ENCODE measurements at places on chromosomes 11 and 22.

DNA sequence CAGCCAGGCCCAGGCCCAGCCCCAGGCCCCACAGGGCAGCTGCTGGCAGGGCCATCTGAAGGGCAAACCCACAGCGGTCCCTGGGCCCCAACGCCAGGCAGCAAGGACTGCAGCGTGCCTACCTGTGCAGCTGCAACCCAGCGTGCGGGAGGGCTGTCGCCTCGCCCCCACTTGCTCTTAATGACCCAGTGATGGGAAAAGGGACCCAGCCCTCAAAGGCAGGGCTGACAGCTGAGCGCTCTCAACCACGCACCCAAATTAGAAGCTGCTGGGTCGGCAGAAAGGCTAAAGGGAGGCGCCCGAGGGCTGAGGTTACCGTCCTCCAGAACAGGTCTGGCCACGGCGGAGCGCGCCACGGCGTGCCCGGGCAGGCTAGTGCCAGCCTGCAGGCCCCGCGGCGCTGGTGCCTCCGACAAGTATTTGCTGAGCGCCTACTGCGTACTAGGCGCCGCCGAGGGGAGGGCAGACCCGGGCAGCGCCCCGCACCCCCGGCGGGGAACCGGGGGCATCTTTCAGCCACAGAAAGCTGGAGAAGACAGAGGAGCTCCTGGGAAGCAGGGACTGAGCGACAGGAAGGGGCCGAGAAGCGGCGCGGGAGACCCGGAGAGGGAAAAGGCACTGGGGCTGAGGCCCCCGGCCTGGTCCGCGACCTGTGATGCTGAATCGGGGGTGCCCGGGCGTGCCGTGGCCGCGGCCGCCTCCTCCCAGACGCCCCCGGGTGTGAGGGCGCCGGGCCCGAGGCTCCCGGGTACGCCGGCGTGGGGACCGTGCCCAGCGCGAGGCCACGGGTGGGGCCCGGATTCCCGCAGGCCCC lies 773 bp downstream of the HRAS start:
- peak; percentile 25 for DNase-seq

DNA sequence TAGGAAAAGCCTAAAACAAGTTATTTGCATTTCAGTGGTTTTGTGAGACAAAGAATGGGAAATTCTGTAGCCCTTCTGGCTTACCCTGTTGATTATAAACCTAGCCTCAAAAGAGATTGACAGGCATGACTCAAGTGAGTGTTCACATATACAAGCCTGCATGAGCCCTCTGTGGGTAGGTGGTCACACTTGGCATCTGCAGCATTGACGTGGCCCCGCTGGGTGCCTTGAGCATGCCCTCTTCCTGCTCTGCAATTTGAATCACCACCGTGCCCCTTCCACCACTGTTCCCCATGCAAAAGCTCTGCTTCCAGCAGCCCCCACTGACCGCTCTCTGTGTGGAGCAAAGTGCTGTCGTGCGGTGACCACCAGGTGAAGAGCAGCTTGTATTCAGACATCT lies 21.0 kb upstream of the ADSL start:
- no peak for DNase-seq

GRCh38 chr11:32829157-32829679 lies 509 bp upstream of the PRRG4 start:
- no peak for DNase-seq

DNA sequence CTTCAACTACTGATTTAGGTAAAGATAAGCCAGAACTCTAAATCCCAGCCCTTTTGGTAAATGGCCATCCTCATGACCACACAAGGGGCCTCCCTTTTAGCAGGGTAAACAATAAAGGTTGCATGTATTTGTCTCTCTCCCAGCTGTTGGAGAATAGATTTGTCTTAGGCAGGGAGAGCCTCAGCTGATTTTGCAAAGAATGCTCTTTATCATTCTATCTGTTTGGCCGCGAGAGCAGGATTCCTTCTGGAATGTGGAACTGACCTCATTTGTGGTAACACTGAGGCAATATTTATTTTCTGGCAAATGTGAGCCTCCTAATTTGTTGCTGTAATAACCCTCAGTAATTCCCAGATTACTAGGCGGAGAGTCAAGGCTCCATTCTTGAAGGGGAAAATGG lies 15.3 kb downstream of the PTS start:
- DNase-seq: peak; percentile 52

GRCh38 chr11:19076744-19077589 lies 16.4 kb upstream of the MRGPRX2 start:
- no peak for DNase-seq

- no peak for DNase-seq
These were observed 30.6 kb upstream of the RFPL3 start for GRCh38 chr22:32327066-32327465.

- no peak for DNase-seq
These were observed 14.5 kb downstream of the SLC35F2 start for GRCh38 chr11:107844041-107844440.

DNA sequence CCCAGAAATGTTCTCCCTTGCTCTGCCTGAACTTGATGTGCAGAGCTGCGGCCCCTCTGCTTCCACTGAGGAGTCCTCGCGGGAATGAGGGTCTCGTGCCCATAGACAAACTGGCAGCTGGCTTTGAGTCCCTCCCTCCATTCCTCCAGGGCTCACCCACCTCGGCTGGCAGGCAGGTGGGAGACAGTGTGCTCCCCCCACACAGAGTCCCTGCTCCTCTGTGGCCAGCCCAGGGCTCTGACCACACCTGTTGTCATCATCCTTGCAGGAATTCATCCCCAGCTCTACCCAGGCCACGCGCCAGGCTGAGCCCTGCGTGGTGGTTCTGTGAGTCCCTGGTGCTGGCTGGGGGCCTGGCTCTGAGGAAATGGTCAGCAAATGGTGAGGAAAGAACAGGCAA lies 521.9 kb downstream of the TBC1D22A start:
- DNase-seq: no peak

DNA sequence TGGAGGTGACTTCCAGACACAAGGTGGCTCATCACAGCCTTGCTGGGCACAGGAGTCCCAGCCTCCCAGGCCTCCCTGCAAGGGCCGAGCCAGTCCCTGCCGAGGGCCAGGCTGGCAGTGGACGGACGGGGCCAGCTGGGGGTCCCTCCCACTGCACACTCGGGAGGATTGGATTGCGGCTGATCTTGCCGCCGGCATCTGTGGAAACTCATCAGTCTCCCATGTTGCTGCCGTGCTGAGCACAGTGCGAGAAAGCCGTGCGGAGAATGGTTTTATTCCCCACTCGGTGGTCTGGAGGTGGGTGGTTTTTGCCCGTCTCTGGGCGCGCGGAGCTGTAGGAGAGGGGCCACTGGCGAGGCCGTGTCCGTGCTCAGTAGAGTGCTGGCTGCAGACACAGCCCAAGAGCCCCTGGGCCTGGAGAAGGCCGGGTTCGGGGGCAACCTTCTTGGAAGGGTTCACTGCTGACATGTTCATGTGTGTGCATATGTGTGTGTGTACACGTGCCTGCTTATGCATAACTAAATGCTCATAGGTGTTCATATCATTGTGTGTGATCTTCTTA lies 1246.4 kb downstream of the BRD1 start:
- no peak for DNase-seq

DNA sequence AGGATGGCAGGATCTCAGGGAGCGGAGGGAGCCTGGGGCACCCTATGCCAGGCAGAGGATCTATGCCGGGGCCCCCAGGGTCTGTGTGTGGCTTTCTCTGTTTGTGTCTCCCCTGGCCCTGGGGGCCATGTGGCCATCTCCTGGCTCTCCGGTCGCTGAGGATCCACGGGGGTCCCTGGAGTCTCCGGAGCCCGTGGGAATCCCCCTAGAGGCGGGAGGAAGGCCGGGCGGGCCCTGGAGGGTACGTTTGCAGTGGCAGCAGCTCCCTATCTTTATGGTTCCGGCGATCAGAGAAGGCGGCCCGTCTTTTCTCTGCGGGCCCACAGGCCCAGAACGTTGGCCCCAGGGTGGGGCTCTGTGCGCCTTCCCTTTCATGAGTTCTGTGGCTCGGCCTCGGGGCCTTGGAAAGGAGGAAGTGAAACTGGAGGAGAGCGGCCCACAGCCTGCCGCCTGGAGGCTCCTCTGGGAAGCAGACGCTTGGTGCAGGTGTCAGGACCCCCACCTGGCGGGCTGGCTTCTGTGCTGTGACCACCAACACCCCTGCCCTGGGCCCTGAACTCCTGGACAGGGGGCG lies 82.1 kb downstream of the KCNQ1 start:
- no peak for DNase-seq

GRCh38 chr11:22194306-22194705 lies 1.4 kb downstream of the ANO5 start:
- DNase-seq: no peak

GRCh38 chr22:39176143-39176713 lies 23.7 kb upstream of the CBX7 start:
- no peak for DNase-seq

- DNase-seq: no peak
These were observed 5.6 kb downstream of the LUZP2 start for GRCh38 chr11:24502425-24502824.

GRCh38 chr11:94581926-94582325 lies 14.8 kb downstream of the PIWIL4 start:
- no peak for DNase-seq

GRCh38 chr11:95102733-95103132 lies 13.1 kb downstream of the ENDOD1 start:
- no peak for DNase-seq

- DNase-seq: no peak
These were observed 18.0 kb upstream of the RAB38 start for GRCh38 chr11:88193278-88193677.

- DNase-seq: peak; percentile 11
These were observed 788.8 kb upstream of the FAT3 start for GRCh38 chr11:91435694-91436395.

DNA sequence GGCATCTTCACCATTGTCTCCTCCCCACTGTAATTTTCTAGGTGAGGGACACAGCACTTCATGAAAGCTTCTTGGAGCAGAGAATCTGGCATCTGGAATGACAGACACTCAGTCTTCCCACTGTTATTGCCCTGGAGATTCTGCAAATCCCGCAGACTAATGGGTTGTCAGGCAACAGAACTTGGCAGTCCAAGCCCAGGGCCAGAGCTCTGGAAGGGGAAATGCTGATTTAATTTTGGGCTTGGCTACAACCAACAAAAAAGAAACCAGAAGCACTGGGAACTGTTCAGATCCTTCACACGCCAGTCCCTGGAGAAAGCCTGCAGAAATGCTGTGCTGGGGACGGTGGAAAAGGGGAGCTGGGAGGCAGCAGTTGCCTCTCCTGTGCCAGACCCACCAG lies 71.5 kb upstream of the BID start:
- DNase-seq: no peak

DNA sequence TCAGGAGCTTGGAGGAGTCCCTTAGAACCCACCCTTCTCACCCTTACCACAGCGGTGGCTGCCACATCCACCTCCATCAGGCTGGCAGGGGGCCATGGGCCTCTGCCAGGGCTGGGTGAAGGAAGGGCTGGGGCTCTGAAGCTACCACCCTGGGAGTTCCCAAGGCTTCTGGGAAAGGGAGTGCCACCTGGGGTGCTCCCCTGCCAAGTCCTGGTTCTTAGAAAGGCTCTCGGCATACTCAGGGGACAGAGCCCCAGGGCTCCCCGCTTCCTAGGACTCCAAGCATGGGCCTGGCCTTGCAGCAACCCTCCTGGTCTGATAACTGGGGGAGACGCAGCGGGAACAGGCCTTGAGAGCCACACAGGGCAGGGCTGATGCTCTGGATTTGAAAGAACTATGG lies 438 bp upstream of the PLA2G3 start:
- no peak for DNase-seq

DNA sequence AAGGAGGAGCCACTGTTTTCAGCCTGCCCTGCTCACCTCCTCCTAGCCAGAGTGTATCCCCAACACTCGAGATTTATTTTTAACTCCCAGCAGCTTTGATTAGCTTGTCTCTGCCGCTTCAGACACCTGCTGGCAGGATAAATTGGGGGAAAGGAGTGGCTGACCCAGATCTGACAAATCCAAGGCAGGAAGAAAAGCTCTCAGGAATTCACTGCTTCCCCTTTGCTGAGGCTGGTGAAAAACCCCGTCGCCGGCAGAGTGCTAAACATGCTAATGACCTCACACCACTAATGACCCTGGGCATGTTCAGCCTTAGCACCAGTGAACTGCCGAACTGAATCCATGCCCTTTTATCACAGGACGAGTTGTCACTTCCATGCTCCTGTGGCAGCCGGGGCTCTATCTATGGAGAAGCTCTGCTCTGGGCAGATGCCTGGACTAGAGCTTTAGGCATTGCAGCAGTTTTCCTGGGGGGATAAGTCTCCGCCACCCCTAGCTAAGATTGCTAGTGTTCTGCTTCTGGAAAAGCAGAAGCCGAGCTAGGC lies 52.2 kb downstream of the FEZ1 start:
- DNase-seq: no peak

DNA sequence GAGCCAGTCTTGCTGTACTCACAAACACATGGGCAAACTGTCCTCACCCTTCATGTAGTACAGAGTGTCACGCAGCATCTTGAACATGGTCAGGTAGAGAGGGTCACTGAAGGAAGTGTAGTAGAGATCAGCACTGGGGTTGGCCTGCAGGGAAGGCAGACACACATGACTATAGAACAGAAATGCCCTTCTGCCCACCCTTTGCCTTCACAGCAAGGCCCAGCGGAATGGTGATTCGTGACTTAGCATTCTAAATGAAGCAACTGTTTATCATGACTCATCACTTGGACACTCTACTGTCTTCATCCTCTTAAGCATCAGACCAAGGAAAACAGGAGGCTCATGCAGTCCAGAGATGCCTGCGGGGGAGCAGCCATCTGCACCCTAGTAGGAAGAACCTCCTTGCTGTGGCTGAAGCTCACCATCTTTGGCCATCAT lies 33.4 kb downstream of the SERPIND1 start:
- no peak for DNase-seq

DNA sequence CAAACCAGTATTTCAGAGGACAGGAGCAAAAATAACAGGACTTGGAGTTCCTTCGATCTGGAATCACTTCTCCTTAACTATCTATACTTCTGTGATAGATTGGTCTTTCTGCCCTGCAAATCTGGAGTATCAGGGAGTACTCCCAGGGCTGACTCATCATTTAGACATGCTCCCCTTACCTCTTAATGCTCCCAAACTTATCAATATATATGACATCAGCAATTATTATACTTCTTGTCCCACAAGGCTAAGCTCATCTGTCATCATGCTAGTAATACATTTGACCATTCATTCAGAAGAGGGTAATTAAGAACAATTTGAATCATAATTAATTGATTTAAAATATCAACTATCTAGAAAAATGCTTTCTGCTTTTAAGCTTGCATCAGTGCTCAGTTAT lies 163.8 kb downstream of the SWAP70 start:
- DNase-seq: no peak

GRCh38 chr11:293852-294661 lies 5.1 kb downstream of the PGGHG start:
- no peak for DNase-seq

- DNase-seq: no peak
These were observed 83.6 kb upstream of the LRRC55 start for GRCh38 chr11:57098191-57098590.

DNA sequence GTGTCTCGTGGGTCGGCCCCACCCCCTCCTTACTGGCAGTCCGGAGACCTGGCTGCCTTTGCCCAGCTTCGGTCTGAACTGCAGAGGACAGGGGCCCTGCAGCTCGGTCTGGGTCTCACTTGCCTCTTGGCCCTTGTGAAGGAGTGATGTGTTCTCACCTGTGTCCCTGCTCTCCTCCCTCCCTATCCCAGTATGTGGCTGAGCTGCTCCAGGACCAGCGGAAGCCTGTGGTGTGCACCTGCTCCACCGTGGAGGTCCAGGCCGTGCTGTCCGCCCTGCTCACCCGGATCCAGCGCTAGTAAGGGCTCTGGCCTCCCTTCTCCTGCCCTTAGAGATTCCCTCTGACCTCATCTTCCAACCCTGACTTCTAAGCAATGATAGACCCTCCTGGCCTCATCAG lies 35.7 kb upstream of the RAB1B start:
- DNase-seq: no peak

GRCh38 chr11:43712676-43713075 lies 32.1 kb downstream of the HSD17B12 start:
- DNase-seq: no peak

GRCh38 chr22:50268655-50269113 lies 1.5 kb downstream of the MAPK11 start:
- DNase-seq: no peak

Data from LNCaP clone FGC (cell line).